ENCODE measurements at places on chromosomes 1 and 21.

- no peak for DNase-seq
Observed at GRCh38 chr1:67031121-67031858, 22.7 kb downstream of the SLC35D1 start.

- DNase-seq, result no peak
Observed at GRCh38 chr1:46043458-46044017, 88.9 kb downstream of the PIK3R3 start.

GRCh38 chr1:220544901-220545303 is 17.0 kb downstream of the MARK1 start:
- no peak for DNase-seq

DNA sequence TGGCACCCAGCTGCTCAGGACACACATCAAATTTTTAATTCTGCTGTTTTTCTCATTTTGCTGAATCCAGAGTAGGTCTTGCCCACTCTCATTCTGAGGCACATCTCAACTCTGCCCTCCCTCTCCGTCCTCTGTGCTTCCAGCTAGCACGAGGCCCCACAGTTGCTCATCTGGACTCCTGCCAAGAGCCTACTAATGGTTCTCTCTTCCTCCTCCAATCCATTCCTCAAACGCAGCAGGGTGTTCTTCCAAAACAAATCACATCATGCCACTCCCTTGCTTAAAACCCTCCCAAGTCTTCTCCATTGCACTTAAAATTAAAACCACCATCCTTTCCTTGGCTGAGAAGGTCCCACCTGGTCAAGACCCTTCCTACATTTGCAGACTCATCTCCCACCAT is 49.8 kb upstream of the SCAF4 start:
- no peak for DNase-seq

DNA sequence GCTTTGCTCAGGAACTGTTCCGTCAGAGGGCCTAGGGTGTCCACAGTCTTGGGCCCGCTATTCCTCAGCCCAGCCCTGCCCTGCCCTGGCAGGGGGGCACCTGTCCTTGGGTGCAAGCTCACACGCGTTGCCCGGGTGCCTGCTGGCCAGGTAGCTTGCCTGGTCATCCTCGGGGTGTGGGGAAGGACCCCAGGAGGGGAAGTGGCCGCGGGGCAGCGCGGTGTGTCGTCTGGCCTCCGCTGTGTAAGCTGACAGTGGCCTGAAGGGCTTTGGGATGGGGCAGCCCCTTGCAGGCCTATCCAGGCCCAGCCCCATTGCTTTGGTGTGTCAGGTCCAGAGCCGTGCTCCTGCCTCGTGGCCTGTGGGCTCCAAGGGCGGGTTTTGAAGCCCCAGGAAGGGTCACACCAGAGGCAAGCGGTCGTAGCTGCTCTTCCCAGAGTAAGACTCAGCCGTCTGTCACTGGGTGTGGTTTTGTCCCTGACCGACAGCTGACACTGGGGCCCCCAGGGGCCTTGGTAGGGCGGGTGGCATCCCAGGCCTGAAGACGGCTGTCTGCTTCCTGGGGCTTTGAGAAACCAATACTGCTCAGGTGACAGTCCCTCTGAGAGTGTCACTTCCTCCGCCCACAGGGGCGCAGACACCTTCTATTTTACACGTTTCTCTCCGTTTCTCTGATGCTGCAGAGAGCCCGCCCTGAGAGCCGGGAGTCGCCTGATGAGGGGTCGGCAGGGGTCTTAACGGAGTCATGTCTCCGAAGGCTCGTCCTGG is 72.1 kb downstream of the SKI start:
- no peak for DNase-seq

DNA sequence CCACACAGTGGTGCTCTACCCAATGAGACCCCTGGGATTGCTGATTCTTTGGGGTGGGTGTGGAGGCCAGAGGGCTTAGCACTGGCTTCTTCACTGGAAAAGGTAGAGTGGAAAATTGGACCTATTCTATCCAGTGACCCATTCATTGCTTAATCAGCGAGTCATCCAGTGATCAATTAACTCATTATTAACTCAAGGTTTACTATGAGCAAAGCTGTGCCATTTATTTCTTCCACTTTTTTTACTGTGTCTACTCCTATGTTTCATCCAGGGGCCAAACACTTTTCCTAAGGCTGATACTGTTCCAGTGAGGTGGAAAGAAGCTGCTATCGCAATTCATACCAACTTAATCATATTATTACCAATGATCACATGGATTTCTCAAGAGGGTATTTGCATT is 363.9 kb downstream of the RPS6KC1 start:
- DNase-seq, result no peak

DNA sequence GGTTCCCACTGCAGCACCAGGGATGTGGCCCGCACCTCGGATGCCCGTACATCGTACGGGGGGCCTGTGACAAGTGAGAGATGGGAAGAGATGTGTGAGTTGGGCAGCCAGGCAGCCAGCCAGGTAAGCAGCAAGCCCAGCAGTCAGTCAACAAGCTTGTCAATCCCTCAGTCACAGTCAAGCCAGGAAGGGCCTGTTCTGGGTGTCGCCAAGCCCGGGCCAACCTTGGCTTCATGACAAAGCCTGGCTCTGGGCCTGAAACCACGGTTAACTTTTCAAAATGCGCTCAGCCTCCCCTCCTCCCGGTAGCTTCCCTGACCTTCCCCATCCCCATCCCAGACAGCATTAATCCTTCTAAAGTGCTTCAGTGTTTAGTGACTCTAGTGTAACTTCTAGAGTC is 31.8 kb downstream of the MYOM3 start:
- DNase-seq, result no peak

DNA sequence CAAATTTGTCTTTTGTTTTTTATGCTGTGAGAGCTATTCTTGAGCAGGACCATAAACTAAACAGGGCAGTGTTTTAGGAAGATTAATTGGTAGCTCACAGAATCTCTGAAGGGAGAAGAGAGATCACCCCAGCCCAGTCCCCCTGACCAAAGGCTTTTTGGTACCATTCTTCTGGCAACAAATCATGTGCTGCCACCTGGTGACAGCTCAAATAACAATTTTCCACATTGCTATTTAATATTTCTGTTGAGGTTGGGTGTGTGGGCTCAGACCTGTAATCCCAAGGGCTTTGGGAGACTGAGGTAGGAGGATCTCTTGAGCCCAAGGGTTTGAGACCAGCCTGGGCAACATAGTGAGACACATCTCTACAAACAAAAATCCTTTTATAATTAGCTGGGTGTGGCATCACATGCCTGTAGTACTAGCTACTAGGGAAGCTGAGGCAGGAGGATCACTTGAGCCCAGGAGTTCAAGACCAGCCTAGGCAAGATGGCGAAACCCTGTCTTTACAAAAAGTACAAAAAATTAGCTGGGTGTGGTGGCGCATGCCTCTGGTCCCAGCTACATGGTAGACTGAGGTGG is 2.2 kb upstream of the TESK2 start:
- peak; percentile 26 for DNase-seq

DNA sequence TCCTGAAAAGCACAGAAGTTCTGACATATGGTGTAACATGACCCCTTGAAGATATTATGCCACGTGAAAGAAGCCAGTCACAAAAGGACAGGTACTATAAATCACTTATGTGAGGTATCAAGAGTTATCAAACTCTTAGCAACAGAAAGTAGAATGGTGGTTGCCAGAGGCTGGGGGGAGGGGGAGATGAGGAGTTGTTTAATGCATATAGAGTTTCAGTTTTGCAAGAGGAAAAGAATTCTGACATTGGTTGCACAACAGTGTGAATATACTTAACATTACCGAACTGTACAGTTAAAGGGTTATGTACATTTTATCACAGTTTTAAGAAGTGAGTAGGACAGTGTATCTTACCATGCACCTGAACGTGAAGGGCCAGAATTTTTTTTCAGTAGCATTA is 80.0 kb downstream of the USP25 start:
- DNase-seq, result no peak

DNA sequence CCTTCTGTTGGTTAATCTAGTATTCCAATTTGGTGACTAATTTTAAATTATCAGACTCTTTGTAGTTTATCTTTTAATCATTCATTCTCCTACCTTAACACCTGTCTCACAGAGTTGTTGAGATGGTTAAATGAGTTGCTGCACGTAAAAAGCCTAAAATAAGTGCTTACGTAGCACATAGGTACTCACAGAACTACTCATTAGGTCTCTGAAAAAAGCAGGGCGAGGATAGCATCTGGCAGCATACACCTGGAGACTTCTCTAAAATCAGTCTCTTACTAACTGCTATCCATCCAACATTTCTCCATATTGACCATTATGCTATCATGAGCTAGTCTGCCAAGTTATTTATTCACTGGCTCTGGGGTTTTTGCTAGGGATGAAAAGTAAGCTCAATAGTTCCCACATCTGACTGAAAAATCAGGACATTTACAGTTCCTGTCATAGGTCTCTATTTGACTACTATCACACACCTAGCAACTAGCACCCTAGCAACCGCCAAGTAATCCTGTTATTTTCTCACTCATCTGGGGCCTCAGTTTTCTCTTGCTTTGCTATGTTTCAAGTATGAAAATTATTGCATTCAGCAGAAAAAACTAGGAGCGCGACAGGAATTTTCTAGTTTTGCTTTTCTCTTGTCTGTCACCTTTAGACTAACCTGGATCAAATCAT is 11.2 kb downstream of the CSDE1 start:
- no peak for DNase-seq

DNA sequence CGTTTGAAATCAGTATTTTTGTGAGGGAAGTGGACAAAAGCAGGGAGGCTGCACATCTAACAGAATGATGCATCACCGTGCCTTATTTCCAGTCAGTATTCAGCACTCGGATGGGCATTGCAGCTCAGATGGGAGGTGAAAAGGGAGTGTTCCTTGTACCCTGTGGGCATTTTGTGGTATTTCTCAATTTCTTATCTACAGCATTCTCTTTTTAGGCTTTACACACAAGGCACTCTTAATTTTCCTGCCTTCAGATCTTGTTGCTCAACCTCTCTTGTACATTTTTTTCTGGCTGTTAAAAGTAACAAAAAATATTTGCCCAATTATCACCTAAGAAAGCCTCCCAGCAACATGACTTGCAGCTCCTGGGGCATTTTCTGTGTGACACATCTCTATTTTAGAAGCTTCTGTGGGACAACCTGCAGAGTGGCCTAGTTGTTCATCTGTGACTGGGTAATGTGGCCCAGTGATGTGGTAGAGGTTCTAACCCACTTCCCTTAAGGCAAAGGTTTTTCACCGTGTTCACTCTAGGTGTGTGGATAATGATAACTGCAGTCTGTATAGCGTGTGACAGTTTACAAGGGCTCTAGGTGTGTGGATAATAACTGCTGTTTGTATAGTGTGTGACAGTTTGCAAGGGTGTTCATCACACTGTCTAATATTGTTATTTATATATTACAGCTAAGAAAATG is 257.2 kb downstream of the PTGER3 start:
- DNase-seq, result no peak

GRCh38 chr1:118159569-118159968 is 25.5 kb downstream of the SPAG17 start:
- no peak for DNase-seq

- DNase-seq, result no peak
Observed at GRCh38 chr1:65539266-65540131, 119.0 kb downstream of the LEPR start.

- no peak for DNase-seq
Observed at GRCh38 chr1:227607336-227607898, 44.1 kb downstream of the ZNF678 start.

GRCh38 chr1:113835686-113836290 is 23.5 kb upstream of the RSBN1 start:
- DNase-seq, result peak; percentile 2

DNA sequence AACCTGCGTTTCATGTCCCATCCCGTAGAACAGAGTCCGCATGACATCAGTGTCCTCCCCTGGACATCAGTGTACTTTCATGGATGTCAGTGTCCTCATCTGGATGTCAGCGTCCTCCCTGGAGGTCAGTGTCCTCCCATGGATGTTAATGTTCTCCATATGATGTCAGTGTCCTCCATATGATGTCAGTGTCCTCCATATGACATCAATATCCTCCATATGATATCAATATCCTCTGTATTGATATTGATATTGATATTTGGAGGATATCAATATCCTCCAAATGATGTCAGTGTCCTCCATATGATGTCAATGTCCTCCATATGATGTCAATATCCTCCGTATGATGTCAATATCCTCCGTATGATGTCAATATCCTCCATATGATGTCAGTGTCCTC is 284.9 kb downstream of the AJAP1 start:
- DNase-seq, result no peak

DNA sequence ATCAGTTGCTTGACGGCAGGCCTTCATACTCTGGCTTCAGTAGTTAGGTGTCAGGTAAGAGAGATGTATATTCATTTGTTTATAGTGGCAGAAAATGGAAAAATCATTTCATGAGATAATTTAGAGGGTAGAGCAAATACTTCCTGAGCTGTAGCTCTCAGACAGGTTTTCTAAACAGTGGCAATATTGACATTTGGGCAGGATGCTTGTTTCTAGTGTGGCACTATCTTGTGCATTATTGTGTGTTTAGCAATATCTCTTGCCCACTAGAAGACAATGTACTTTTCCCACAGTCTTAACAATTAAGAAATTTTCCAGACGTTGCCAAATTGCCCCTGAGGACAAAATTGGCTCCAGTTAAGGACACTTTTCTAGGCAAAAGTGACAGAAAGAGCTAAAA is 1143.1 kb downstream of the PLA2G4A start:
- DNase-seq, result no peak

DNA sequence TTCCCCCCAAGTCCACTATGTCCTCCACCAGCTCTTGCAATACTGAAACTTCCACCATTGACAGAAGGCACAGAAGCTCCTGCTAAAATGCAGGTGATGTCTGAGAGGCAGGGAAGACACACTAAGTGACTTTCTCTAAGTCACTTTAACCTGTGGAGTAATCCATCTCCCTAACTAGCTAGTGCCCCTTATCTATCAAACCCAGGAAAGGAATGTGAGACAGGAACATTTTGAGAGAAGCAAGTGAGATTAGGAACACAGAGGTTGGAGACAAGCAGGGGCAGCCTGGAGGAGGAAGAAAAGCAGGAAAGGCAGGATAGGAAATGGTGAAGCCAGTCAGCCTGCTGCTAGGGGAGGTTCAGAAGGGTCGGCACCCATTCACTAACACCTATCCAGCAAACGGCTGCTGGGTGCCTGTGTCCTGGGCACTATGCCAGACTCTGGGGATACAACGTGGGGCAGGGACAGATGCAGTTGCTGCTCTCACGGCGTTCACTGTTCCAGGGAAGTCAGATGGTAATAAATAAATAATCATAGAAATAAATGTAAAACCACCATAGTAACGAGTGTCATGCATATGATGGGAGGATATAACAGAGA is 7.0 kb downstream of the GPA33 start:
- peak; percentile 53 for DNase-seq

- no peak for DNase-seq
Observed at GRCh38 chr1:65255656-65256050, 53.7 kb upstream of the DNAJC6 start.

GRCh38 chr1:31707711-31708110 is 3.9 kb upstream of the COL16A1 start:
- no peak for DNase-seq
